Activated CD4-positive, alpha-beta T cell treated with anti-CD3 and anti-CD28 coated beads, Interleukin-2, amount 10 ng/mL, durations not matched to agents 7 days and 5 days (primary cell): ENCODE measurements at places on chromosomes 7 and 10.
A peak's percentile ranks its signal among the peaks of the same experiment; 100 is the strongest.

- DNase-seq, result no peak
These were observed 69.8 kb downstream of the HDAC9 start for GRCh38 chr7:18565337-18565736.

DNA sequence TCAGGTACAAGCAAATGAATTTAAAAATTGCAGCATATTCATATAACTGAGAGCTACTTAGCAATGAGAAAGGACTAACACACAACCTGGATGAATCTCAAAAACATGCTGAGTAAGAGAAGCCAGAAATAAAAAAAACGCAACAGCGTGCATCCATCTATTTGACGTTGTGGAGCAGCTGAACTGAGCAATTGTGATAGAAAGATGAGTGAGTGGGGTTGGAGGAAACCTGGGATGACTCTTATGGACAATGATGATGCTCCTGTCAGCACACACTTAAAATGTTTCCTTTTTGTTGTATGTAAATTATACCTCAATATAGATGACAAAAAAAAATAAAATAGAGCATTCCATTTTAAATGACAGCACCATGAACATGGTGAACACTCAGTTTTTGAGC, 36.0 kb upstream of the AKR1E2 start:
- no peak for DNase-seq

- no peak for DNase-seq
These were observed 223.1 kb upstream of the PPP2R2D start for GRCh38 chr10:131677671-131678070.

GRCh38 chr10:130924138-130924819, 387.2 kb downstream of the TCERG1L start:
- peak; percentile 16 for DNase-seq

- no peak for DNase-seq
These were observed 10.0 kb upstream of the LRRC4 start for GRCh38 chr7:128041203-128041602.
